Hematopoietic multipotent progenitor cell (in vitro differentiated cells): ENCODE measurements at places on chromosomes 5 and 9. TPM values are rescaled to one million over a fixed set of nuclear protein-coding genes. Genes with fewer than 3 reads are reported as not detected.

Gene TPM2
- 5.7 TPM for total RNA-seq

Gene SPAAR
- total RNA-seq = under 0.01 TPM

Gene SLC45A2
- 0.27 TPM for total RNA-seq

Gene CCDC183
- 1.6 TPM for total RNA-seq

Gene ST6GALNAC6
- 47.9 TPM for total RNA-seq

Gene FBXL7
- total RNA-seq = under 0.01 TPM

Gene DBH
- total RNA-seq = not detected

Gene HRCT1
- not detected for total RNA-seq

Gene TLX3
- total RNA-seq = not detected

Gene MFAP3
- 25.6 TPM for total RNA-seq

Gene ABLIM3
- 0.27 TPM for total RNA-seq

Gene CA9
- total RNA-seq = 0.81 TPM

Gene CCDC112
- total RNA-seq = 3.8 TPM

Gene QRFP
- total RNA-seq = under 0.01 TPM

Gene SH3RF2
- under 0.01 TPM for total RNA-seq

Gene ZNF883
- total RNA-seq = 1.1 TPM

Gene ACSL6
- 0.27 TPM for total RNA-seq
